ENCODE measurements at places on chromosomes 4 and X. TPM values are rescaled to one million over a fixed set of nuclear protein-coding genes. Genes with fewer than 3 reads are reported as not detected.

The DUX4 gene
- total RNA-seq, result not detected

The FRMPD3 gene
- total RNA-seq, result 1.7 TPM

The MAGEA6 gene
- total RNA-seq, result 1.0 TPM

The PGAM4 gene
- not detected for total RNA-seq

The C4orf54 gene
- total RNA-seq, result not detected

The SHROOM2 gene
- total RNA-seq, result 12.3 TPM

The ETFDH gene
- 13.2 TPM for total RNA-seq

The CXorf51A gene
- total RNA-seq, result not detected

GRCh38 chr4:41285202-41285863, 28.6 kb downstream of the UCHL1 start:
- no peaks in the 10 kb centered on the region for H3K4me1 ChIP-seq
- no peak overlapping the region for H3K4me3 ChIP-seq
- DNase-seq, result no peak
- no peak overlapping the region for H3K27ac ChIP-seq
- H3K36me3 ChIP-seq, result peaks cover 6% of the 10 kb centered on the region

GRCh38 chr4:140837736-140838135, 81.6 kb upstream of the TBC1D9 start:
- H3K36me3 ChIP-seq, result no peaks in the 10 kb centered on the region
- no peaks in the 10 kb centered on the region for H3K27me3 ChIP-seq
- no peaks in the 10 kb centered on the region for H3K4me1 ChIP-seq
- no peak for DNase-seq
- no peak overlapping the region for H3K27ac ChIP-seq

- H3K27me3 ChIP-seq, result peaks cover 4% of the 10 kb centered on the region
- H3K4me1 ChIP-seq, result peaks cover 32% of the 10 kb centered on the region
- H3K27ac ChIP-seq, result no peak overlapping the region
Measured at GRCh38 chrX:17788956-17789562, 51.8 kb downstream of the SCML1 start.

- no peak overlapping the region for H3K4me3 ChIP-seq
- no peaks in the 10 kb centered on the region for H3K36me3 ChIP-seq
Measured at GRCh38 chr4:24145591-24145990, 255.7 kb upstream of the PPARGC1A start.

GRCh38 chrX:1322393-1322792, 14.2 kb upstream of the IL3RA start:
- H3K27me3 ChIP-seq, result no peaks in the 10 kb centered on the region
- DNase-seq, result no peak
- no peaks in the 10 kb centered on the region for H3K36me3 ChIP-seq
- H3K4me1 ChIP-seq, result peaks cover 4% of the 10 kb centered on the region

DNA sequence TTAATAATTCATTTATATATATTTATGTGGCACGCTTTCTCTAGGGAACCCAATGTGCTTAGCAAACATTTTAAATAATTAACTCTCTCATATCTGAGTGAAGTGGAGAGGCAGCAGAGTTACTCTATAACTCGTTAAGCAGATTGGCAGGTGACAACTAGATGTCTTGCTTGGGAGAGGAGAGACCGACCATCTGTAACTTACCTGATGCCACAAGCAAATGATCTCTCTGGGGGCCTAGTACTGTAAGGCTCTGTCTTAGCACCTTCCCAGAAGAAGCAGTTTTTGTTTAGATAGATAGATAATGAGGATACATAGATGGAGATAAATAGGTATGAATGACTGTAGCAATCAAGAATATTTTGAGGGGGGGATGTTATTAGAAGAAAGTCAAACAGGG, 11.9 kb upstream of the SEL1L3 start:
- H3K36me3 ChIP-seq, result no peaks in the 10 kb centered on the region
- H3K4me1 ChIP-seq, result no peaks in the 10 kb centered on the region
- peaks cover 2% of the 10 kb centered on the region for H3K27me3 ChIP-seq
- DNase-seq, result no peak

DNA sequence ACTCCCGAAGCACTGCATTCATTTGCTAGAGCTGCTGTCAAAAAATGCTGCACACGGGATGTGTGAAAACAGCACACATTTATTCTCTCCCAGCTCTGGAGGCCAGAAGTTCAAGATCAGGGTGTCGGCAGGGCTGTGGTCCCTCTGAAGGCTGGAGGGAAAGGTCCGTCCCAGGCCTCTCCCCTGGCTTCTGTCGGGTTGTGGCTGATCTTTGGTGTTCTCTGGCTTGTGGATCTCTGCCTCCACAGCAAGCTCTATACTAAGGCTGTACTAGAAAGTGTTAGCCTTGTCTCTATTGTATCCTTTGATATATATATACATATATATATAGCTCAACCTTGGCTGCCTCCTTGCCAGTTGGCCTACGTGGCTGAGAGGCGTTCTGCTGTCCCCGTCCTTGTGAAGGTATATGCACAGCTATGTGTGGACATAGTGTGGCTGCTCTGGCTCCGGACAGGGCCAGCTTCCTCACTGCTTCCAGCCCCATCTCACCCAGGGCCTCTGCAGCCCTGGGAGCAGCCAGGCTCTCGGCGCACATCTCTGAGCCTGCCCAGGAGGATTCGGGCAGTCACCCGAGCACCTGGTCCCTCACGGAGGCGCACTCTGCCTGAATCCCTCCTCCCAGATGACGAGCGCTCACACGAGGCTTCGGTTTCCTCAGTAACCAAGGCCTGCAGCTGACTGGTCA, 15.0 kb upstream of the DUSP9 start:
- no peak for DNase-seq
- no peaks in the 10 kb centered on the region for H3K27me3 ChIP-seq
- H3K4me3 ChIP-seq, result no peak overlapping the region
- H3K36me3 ChIP-seq, result no peaks in the 10 kb centered on the region
- H3K27ac ChIP-seq, result no peak overlapping the region

- H3K4me1 ChIP-seq, result no peaks in the 10 kb centered on the region
- H3K4me3 ChIP-seq, result no peak overlapping the region
- DNase-seq, result no peak
Measured at GRCh38 chr4:100357542-100357941, 160.3 kb downstream of the EMCN start.

DNA sequence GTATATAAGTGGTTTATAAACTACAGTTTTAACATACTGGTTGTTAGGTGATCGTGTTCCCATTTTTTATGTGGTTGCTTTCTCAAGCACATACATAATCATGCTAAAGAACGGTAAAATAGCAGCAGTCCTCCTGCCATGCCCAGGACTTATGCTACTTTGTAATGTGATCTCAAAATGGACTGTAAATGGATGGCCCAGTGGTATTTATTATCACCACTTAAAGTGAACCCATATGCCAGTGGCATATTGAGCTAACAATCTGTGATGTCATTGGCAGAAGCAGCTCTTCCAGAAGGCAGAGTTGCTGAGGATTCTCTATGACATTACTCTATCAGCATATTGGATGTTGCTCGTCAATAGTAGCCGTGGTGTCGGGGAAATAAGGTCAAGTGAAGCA, 28.6 kb downstream of the ANK2 start:
- no peaks in the 10 kb centered on the region for H3K27me3 ChIP-seq
- H3K4me1 ChIP-seq, result peaks cover 13% of the 10 kb centered on the region
- DNase-seq, result no peak
- H3K36me3 ChIP-seq, result no peaks in the 10 kb centered on the region
- H3K27ac ChIP-seq, result no peak overlapping the region
- H3K4me3 ChIP-seq, result no peak overlapping the region

DNA sequence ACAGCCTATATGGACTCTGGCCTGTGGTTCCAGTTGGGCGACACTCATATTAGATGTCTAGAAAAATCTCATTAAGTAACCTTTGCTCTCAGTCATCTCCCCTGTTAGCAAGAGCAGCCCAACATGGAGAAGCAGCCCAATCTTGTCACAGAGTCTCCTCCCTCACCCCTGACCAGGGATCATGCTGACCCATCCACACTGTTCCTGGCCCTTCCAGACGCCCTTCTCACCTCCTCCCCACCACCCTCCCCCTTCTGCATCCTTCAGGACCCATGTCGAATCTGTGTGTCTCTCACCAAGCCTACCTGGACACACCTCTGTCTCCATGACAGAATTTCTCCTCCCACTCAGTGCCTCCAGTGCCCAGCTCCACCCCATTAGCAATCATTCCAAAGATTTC, 190.1 kb downstream of the STIM2 start:
- H3K27me3 ChIP-seq, result no peaks in the 10 kb centered on the region
- peaks cover 33% of the 10 kb centered on the region for H3K4me1 ChIP-seq
- no peak for DNase-seq
- H3K36me3 ChIP-seq, result no peaks in the 10 kb centered on the region
- no peak overlapping the region for H3K4me3 ChIP-seq

- no peak overlapping the region for H3K4me3 ChIP-seq
- peaks cover 3% of the 10 kb centered on the region for H3K4me1 ChIP-seq
- H3K27me3 ChIP-seq, result no peaks in the 10 kb centered on the region
- peaks cover 54% of the 10 kb centered on the region for H3K36me3 ChIP-seq
- no peak overlapping the region for H3K27ac ChIP-seq
Measured at GRCh38 chr4:184007891-184008290, 102.8 kb downstream of the STOX2 start.

DNA sequence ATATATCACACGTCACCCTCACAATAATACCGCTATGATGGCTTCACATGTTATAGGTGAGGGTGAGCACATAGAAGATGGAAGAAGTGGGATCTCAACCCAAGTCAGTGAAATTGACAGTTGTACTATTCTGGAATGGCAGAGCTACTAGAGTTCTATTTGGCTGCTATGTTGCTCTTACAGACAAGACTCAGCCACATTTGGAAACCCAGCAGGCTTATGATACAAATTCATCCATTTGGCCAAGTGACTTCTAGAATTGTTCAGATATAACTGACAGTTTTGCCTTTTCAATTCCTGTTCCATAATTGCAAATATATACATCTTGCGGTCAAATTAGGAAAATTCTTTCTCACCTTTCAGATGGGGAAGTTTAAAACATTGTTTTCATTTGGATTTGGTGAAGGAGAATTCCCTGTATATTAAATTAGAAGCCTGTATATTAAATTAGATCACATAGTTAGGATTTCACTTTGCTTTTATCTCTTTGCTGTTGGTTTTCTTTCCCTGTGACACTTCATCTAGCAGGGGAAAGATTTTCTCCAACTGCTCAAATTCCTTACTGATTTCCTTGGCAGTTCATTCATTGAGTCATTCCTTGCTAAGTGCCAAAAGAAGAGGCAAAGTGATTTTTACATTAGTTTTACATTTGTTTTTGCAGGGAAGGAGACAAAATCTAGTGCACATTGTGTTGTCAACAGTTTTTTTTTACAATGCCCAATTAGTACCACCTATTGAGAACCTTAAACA, 120.6 kb upstream of the TBC1D9 start:
- H3K27ac ChIP-seq, result no peak overlapping the region
- H3K4me3 ChIP-seq, result no peak overlapping the region
- H3K27me3 ChIP-seq, result no peaks in the 10 kb centered on the region
- H3K4me1 ChIP-seq, result peaks cover 10% of the 10 kb centered on the region
- no peaks in the 10 kb centered on the region for H3K36me3 ChIP-seq

GRCh38 chr4:16264798-16265197, 38.5 kb upstream of the TAPT1 start:
- no peaks in the 10 kb centered on the region for H3K36me3 ChIP-seq
- H3K27ac ChIP-seq, result no peak overlapping the region
- no peaks in the 10 kb centered on the region for H3K4me1 ChIP-seq
- no peak for DNase-seq
- H3K27me3 ChIP-seq, result no peaks in the 10 kb centered on the region
- H3K4me3 ChIP-seq, result no peak overlapping the region

- no peak overlapping the region for H3K4me3 ChIP-seq
- H3K4me1 ChIP-seq, result no peaks in the 10 kb centered on the region
- no peak for DNase-seq
- no peaks in the 10 kb centered on the region for H3K27me3 ChIP-seq
- no peak overlapping the region for H3K27ac ChIP-seq
- H3K36me3 ChIP-seq, result no peaks in the 10 kb centered on the region
Measured at GRCh38 chrX:106933538-106933961, 13.3 kb downstream of the CLDN2 start.

GRCh38 chr4:172686021-172686420, 482.6 kb upstream of the GALNT7 start:
- H3K27me3 ChIP-seq, result no peaks in the 10 kb centered on the region
- H3K4me1 ChIP-seq, result no peaks in the 10 kb centered on the region
- H3K4me3 ChIP-seq, result no peak overlapping the region
- H3K27ac ChIP-seq, result no peak overlapping the region
- no peak for DNase-seq

DNA sequence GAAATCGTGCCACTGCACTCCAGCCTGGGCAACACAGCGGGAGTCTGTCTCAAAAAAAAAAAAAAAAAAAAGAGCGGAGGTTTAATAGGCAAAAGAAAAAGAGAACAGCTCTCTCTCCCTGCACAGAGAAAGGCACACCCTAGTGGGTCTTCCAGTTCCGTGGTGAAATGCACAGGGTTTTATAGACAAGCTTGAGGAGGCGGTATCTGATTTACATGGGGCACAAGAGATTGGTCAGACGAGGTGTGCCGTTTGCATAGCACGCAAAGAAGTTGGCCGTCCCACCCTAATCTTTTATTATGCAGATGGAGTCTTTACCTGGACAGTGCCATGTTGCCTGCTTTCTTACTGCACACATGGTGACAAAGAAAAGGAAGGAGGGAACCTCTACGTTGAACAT, 33.5 kb upstream of the REST start:
- no peaks in the 10 kb centered on the region for H3K27me3 ChIP-seq
- no peak for DNase-seq
- no peaks in the 10 kb centered on the region for H3K36me3 ChIP-seq
- H3K4me3 ChIP-seq, result peak overlapping the region; percentile 23
- peaks cover 33% of the 10 kb centered on the region for H3K4me1 ChIP-seq

- no peak overlapping the region for H3K27ac ChIP-seq
- DNase-seq, result no peak
- H3K36me3 ChIP-seq, result peaks cover 10% of the 10 kb centered on the region
Measured at GRCh38 chr4:52877036-52877435, 14.9 kb downstream of the RASL11B start.

GRCh38 chr4:147682755-147683154, 1.2 kb downstream of the PRMT9 start:
- H3K4me3 ChIP-seq, result peak overlapping the region; percentile 84
- DNase-seq, result no peak
- peaks cover 9% of the 10 kb centered on the region for H3K36me3 ChIP-seq
- H3K4me1 ChIP-seq, result peaks cover 22% of the 10 kb centered on the region
- H3K27me3 ChIP-seq, result peaks cover 4% of the 10 kb centered on the region
- H3K27ac ChIP-seq, result no peak overlapping the region

DNA sequence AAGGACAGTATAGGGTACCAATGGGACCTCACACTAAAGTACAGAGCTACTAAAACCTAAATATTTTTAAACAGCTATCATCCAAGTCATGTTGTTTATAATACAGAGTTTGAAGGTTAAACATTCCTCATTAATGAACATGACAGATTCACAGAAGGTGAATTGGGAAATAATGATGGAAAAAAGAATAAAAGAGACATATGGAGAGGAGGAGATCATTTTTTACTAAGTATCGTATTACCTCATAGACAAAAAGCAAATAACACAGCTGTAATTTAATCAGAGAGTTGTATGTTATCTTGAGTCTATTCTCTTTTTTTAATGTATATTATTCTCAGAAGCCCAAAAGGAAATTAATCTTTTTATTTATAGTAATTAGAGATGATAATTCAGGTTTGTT, 7.9 kb downstream of the PLK4 start:
- no peaks in the 10 kb centered on the region for H3K27me3 ChIP-seq
- H3K27ac ChIP-seq, result no peak overlapping the region
- no peak overlapping the region for H3K4me3 ChIP-seq
- H3K4me1 ChIP-seq, result no peaks in the 10 kb centered on the region
- no peak for DNase-seq

GRCh38 chr4:30769093-30769492, 48.9 kb downstream of the PCDH7 start:
- DNase-seq, result peak; percentile 13
- no peak overlapping the region for H3K27ac ChIP-seq
- no peaks in the 10 kb centered on the region for H3K36me3 ChIP-seq
- H3K27me3 ChIP-seq, result no peaks in the 10 kb centered on the region

- DNase-seq, result no peak
- no peaks in the 10 kb centered on the region for H3K27me3 ChIP-seq
- no peak overlapping the region for H3K27ac ChIP-seq
- H3K4me3 ChIP-seq, result no peak overlapping the region
Measured at GRCh38 chr4:130825284-130825683, 1729.3 kb downstream of the C4orf33 start.
